ENCODE measurements at places on chromosomes 7 and 10. TPM values are rescaled to one million over a fixed set of nuclear protein-coding genes. Genes with fewer than 3 reads are reported as not detected.

GOLGA7B gene
- total RNA-seq: 0.45 TPM

DNA sequence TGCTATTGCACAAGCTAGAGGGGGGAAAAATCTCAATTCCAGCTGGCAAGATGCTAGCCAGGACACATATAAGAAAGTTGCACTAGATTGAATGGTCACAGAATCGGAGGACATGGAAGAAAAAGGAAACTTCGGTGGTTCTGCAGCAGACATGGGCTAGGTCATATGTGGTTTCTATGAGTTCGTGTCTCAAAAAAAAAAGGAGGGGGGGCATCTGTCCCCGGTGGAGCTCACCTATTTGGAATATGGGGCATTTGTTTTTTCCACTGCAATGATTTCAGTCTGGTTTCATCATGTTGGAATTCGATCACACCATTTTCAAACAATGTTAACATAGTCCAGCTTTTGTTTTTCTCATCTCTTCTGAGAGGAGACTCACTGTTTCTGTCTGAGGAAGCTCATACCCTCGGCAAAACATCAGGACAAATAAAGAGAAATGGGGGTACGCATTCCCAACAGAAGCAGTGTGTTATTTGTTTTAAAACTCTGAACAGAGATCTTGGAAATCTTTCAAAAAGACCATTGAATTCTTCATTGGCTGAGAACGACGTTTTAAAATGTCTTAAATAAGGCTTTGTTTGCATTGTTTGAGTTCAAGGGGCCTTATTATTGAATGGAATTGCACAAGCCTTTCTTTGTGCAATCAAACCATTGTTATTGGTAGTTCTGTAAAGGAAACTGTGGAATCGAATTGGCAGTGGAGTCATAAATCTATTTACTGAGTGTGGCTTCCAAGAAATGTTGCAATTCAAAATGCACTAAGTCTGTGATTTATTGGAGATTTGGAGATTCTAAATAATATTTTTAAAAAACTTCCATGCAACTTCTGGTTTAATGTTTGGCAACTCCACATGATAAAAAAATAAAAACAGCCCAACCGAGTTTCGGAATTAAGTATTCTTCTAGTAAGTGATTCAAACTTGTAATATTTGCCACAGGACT, 173.2 kb downstream of the RTKN2 start:
- H3K27ac ChIP-seq: peak overlapping the region; percentile 58
- no peak for DNase-seq
- H3K36me3 ChIP-seq: peaks cover 11% of the 10 kb centered on the region
- no peaks in the 10 kb centered on the region for H3K4me1 ChIP-seq

DNA sequence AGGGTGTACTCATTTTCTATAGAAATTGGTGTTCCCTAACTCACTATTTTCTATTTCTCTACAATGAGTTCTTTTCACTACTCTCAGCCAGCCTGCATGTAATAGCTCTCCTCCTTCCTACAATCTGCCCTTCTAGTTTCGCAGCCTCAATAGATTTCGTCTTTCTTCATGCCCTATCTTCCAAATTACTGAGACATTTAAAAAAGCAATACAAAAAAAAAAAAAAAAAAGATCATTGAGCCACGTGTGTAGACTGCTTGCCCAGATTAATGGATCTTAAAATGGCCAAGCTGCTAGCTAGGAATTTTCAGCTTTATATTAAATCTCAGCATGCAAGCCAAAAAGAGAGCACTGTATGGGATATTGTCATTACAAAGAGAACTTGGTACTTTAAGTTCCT, 55.5 kb downstream of the ZNF277 start:
- no peaks in the 10 kb centered on the region for H3K27me3 ChIP-seq
- no peak for DNase-seq
- peaks cover 2% of the 10 kb centered on the region for H3K4me1 ChIP-seq

GRCh38 chr7:105389889-105390288, 1.2 kb upstream of the SRPK2 start:
- H3K27me3 ChIP-seq: no peaks in the 10 kb centered on the region
- no peak overlapping the region for H3K4me3 ChIP-seq
- no peaks in the 10 kb centered on the region for H3K36me3 ChIP-seq
- H3K4me1 ChIP-seq: no peaks in the 10 kb centered on the region
- H3K27ac ChIP-seq: no peak overlapping the region

ODAD2 gene
- 0.71 TPM for total RNA-seq

CLRN3 gene
- not detected for total RNA-seq

- no peak overlapping the region for H3K27ac ChIP-seq
- H3K4me1 ChIP-seq: no peaks in the 10 kb centered on the region
- H3K27me3 ChIP-seq: no peaks in the 10 kb centered on the region
- H3K36me3 ChIP-seq: no peaks in the 10 kb centered on the region
Observed at GRCh38 chr10:71547876-71548846, 151.4 kb downstream of the CDH23 start.

NEURL1 gene
- 0.16 TPM for total RNA-seq

BMPER gene
- total RNA-seq: 2.2 TPM

GRCh38 chr7:148563583-148564274, 26.8 kb upstream of the C7orf33 start:
- H3K4me1 ChIP-seq: no peaks in the 10 kb centered on the region
- no peaks in the 10 kb centered on the region for H3K27me3 ChIP-seq
- H3K4me3 ChIP-seq: no peak overlapping the region
- no peak overlapping the region for H3K27ac ChIP-seq
- DNase-seq: no peak
- no peaks in the 10 kb centered on the region for H3K36me3 ChIP-seq
